ENCODE measurements at places on chromosomes 7 and 10.

DNA sequence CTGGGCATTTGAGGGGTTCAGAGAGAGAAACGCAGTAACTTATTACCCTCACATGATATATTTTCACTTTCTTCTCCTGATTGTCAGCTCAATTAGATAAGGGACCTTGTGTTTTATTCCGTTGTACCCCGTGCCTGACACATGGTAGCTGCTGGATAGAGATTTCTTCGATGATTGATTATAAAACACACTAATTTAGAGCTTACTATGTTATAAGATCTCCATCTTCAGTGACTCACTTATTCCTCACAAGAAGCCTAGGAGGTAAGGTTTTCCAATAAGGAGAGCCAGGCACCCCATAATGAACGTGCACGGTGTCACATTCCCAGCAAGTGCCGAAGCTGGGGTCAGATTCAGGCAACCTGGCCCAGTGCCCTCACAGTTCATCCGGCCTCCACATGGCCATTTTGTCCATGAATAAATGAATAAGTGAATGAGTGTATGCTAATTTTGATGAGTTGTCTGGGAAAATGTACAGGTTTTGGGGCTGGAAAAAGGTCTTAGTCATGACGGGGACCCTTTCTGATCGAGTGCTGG, 138.1 kb upstream of the CDCA7L start:
- no peak for DNase-seq

DNA sequence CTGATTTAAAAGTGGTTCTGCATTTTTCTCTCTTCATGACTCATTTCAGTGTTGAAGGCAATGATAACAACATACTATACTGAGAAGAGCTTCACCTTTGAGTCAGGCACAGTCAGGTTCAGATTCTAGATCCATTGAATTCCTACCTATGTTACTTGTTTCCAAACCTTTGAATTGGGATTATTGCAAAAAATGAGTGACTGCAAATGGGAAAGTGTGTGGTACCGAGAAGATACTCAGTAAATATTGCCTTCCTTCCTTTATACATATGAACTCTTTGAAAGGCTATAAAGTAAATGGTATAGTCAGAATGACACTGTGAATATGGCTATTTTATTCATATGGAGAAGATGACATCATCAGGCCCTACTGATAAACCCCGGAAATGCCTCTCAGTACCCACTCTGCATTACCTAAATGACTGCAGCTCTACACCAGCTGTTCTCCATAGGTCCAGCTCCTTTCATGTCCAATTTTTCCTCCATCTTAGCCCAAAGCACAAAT, 66.7 kb upstream of the FGL2 start:
- no peak for DNase-seq

- no peak for DNase-seq
These were observed 3.4 kb upstream of the HTRA1 start for GRCh38 chr10:122457934-122458333.

GRCh38 chr10:98309366-98310355, 41.7 kb upstream of the LOXL4 start:
- no peak for DNase-seq

DNA sequence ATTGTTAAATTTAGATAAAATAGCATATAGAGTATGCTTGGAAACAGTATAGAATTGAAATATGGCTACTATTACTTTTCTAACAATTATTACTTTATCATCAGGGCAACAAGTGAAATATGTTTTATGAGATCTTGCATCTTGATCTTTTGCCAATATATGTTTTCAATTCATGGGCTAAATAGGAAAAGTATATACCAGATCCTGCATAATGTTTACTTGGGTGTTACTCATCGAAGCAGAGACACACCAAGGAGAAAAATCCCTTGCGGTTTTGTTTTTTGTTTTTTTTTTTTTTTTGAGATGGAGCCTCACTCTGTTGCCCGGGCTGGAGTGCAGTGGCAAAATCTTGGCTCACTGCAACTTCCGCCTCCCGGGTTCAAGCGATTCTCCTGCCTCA, 541.4 kb downstream of the SUGCT start:
- no peak for DNase-seq

DNA sequence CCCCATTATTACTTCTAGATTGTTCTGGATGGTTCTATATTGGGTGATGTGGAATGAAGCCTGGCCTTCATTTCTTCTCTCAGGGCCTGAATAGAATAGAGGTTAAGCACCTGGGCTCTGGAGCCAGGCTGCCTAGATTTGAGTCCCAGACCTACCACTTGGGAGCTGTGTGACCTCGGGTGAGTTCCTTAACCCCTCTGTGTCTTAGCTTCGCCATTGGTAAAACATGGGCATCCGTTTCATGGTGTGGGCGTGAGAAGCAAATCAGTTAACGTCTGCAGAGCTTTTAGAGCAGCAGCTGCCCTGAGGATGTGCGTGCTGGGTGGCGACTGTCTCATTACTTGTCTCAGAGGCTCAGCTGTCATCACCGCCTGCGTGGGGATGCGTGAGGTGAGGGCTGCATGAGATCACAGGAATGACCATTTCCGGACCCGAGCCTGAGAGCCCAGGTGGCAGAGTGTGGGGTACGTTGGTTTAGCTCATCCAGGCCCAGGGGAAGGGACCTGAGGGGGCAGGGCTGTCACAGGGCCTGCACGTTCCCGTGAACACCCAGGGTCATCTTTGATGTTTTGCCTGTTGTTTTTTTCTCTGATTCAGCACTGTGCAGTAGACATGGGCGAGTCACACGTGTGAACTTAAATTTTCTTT, 9.7 kb downstream of the AGAP3 start:
- DNase-seq: no peak

DNA sequence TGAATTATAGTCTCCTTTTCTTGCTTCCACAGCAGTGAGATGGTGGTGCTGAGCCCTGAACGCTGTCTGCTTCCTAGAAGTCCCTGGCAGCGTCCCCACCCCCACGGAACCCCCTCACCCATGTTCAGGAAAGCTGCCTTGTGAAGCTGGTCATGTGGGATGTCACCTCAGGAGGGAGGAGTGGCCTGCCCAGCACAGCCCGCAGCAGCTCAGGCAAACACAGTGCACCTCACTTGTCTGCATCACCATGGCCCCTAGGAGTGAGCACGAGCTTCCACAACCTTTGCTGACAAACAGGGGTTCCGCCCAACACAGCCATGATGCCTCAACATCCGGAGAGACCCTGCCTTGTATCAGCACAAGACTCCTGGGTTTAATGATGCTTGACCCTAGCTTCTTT, 508.9 kb downstream of the RPS24 start:
- no peak for DNase-seq

DNA sequence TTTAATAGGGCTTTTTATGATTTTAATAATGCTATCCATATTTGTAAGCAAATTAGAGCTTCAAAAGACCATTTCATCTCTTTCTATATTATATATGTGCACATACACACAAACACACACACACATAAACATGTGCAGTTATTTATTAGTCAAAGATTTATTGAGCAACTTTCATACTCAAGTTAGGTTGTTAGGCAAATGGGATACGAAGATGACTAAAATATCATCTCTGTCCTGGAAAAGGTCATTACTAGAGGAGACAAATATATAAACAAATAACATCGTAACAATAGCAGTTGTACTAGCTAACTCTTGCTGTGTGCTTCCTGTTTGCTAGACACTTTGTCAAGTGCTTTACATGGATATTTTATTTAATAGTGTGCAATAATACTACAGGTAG, 307.9 kb downstream of the SNX13 start:
- no peak for DNase-seq
